Body of pancreas (tissue), 4 donors: ENCODE measurements at places on chromosomes 5 and 9. TPM values are rescaled to one million over a fixed set of nuclear protein-coding genes. Genes with fewer than 3 reads are reported as not detected.

DNA sequence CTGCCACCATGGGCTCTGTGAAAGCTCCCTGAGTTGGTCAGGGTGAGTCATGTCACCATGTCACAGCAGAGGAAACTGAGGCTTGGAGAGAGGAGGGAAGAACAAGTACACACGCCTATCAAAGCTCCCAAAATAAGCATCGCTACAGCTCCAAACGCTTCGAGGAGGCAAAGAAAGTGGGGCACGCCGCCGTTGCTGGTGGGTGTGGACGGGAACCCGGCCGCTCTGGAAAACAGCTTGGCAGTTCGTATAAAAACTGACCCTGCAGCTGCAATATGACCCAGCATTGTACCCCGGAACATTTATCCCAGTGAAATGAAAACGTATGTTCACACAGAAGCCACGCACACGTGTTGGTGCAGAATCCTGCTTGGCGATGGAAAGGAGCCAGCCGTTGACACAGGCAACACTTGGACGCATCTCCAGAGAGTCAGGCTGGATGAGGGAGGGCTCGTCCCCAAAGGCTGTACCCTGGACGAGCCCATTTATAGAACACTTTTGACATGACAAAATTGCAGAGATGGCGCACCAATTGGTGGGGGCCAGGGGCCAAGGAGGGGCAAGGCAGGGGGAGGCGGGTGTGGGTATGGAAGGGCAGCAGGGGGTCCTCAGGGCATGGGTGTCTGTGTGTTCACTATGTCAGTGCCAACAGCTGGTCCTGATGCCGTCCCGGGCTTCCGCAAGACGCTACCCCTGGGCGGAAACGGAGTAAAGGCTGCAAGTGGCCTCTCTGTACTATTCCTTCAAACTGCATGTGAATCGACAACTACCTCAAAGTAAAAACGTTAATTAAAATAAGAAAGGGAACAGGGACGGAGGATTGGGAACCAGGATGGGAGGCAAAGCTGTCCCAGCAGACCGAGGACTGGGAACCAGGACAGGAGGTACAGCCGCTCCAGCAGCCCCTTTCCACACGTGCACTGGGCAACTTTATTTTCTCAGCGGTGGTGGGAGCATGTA lies 173.0 kb downstream of the OLFM1 start:
- no peaks in the 10 kb centered on the region for H3K36me3 ChIP-seq
- H3K27me3 ChIP-seq, result no peaks in the 10 kb centered on the region
- no peak overlapping the region for H3K4me3 ChIP-seq
- no peak for DNase-seq

DNA sequence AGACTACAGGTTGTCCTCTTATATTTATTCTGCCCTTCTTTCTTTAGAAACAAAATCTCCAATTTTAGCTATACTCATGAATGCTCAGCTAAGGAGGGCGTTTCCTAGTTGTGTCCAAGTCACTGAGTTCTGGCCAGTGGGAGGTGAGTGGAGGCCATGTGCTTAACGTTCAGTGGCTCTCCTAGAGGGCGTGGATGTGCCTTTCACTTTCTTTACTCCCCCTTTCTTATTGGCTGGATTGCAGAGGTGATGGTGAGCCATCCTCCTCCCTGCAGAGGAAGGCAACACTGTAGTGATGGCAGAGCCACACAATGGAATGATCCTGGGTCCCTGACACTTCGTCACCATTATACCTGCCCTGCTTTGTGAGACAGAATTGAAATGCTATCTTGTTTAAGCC lies 54.6 kb downstream of the ALG2 start:
- no peaks in the 10 kb centered on the region for H3K27me3 ChIP-seq
- no peaks in the 10 kb centered on the region for H3K4me1 ChIP-seq
- no peak for DNase-seq
- H3K4me3 ChIP-seq, result no peak overlapping the region

GRCh38 chr5:144122081-144122480 lies 48.4 kb downstream of the YIPF5 start:
- no peak overlapping the region for H3K27ac ChIP-seq
- H3K4me3 ChIP-seq, result no peak overlapping the region
- H3K27me3 ChIP-seq, result no peaks in the 10 kb centered on the region

DNA sequence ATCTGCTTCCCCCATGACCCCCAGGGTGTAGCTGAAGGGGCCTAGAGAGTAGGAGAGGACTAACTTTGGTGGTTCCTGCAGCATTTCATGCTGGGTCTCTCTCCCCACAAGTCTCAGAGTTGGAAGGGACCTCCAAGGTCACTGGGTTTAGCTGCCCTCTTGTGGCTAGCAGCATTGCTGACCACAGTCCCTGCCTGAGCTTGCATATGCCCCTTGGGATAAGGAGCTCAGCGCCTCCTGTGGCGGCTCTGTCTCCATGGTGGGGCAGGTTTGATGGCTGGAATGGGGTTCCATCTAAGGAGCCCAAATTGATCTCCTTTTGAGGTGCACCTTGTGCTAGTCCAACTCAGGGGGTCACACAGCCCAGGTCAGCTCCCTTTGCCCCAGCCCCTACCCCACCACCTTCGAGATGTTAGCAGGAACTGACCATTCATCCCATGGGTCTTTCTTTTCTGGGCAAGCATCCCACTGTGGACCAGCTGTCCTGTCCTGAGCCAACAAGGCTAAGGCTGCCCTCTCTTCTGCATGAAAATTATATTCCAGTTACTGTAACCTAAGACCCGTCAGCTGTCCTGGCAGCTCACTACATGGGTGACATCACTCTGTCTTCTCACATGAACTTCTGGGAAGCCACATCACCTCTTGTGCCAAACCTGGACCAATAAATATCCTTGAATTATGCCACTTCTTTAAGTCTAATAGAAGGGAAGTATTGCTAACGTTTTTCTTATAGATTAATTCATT lies 196.2 kb downstream of the HSPA4 start:
- no peak overlapping the region for H3K27ac ChIP-seq
- peaks cover 6% of the 10 kb centered on the region for H3K4me1 ChIP-seq
- no peaks in the 10 kb centered on the region for H3K36me3 ChIP-seq
- no peaks in the 10 kb centered on the region for H3K27me3 ChIP-seq
- peak; percentile 61 for DNase-seq
- H3K4me3 ChIP-seq, result no peak overlapping the region

DNA sequence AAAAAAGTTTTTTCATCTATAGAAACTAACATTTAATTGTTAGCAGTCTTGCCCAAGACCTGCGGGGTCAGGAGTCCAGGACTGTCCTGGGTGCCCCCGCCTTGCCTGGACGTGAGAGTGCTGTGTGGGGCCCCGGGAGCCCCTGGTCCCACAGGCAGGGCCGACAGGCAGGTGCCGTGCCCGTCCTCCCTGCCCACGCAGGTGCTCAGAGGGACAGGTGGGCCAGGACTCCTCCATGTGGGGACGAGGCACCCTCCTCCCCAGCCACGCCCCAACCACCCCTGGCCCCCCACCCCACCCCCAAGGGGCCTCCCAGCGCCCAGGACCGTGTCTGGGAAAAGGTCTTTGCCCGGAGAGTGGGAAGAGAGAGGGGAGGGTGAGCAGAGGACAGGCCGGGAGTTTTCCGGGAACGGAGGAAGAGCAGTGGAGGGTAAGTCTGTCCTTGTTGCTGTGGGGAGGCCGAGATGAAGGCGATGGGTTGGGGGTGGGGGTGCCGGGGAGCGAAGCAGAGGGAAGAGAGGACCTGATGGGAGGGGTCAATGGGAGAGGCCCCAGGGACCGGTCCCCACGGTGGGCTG lies 2.7 kb upstream of the LCN12 start:
- H3K27ac ChIP-seq, result peak overlapping the region; percentile 87
- no peak for DNase-seq

- H3K27ac ChIP-seq, result peak overlapping the region; percentile 56
- H3K27me3 ChIP-seq, result no peaks in the 10 kb centered on the region
- H3K36me3 ChIP-seq, result no peaks in the 10 kb centered on the region
- no peak overlapping the region for H3K4me3 ChIP-seq
- DNase-seq, result peak; percentile 56
- H3K4me1 ChIP-seq, result peaks cover 30% of the 10 kb centered on the region
These were observed 49.9 kb downstream of the USP20 start for GRCh38 chr9:129885018-129885669.

The TRIP13 gene
- total RNA-seq, result 1.3 TPM

The AMACR gene
- total RNA-seq, result 5.4 TPM

The PPP2CA gene
- total RNA-seq, result 194 TPM

The LIX1 gene
- total RNA-seq, result 0.26 TPM

The CD14 gene
- 62.6 TPM for total RNA-seq
